Stimulated activated CD8-positive, alpha-beta memory T cell treated with anti-CD3 and anti-CD28 coated beads, Interleukin-15, amount 100 ng/mL, for 1 hour (primary cell): ENCODE measurements at places on chromosomes 7 and 10.

- no peak for DNase-seq
Observed at GRCh38 chr7:38834357-38834756, 74.6 kb downstream of the VPS41 start.

GRCh38 chr10:101778781-101779543 lies 3.0 kb upstream of the FGF8 start:
- no peak for DNase-seq

DNA sequence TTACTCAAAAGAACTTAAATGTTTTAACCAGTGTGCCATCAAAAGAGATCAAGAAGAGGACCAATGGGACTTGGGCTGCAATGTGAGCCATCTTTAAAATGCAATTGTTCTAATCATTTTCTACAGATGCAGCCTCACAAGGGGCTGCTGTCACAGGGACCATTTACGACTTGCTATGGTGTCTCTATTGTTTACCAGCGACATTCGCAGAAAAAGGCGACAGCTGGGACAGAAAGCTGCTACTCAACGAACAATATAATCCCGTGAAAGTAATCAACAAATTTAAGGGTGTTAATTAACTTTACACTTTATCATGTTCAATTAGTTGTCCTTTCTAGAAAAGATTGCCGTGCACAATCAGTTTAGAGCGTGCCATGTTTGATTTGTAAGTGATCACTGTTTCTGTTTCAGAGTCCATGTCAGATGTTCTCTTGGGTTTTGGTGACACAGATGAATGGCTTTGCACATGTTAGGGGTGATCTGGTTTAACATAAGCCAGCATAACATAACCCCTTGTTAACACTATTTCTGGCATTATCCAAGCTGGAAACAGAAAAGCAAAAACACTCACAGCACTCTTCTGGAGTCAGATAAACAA lies 110.8 kb downstream of the HIBADH start:
- no peak for DNase-seq

- DNase-seq = no peak
Observed at GRCh38 chr7:138565451-138566114, 105.5 kb downstream of the TRIM24 start.

DNA sequence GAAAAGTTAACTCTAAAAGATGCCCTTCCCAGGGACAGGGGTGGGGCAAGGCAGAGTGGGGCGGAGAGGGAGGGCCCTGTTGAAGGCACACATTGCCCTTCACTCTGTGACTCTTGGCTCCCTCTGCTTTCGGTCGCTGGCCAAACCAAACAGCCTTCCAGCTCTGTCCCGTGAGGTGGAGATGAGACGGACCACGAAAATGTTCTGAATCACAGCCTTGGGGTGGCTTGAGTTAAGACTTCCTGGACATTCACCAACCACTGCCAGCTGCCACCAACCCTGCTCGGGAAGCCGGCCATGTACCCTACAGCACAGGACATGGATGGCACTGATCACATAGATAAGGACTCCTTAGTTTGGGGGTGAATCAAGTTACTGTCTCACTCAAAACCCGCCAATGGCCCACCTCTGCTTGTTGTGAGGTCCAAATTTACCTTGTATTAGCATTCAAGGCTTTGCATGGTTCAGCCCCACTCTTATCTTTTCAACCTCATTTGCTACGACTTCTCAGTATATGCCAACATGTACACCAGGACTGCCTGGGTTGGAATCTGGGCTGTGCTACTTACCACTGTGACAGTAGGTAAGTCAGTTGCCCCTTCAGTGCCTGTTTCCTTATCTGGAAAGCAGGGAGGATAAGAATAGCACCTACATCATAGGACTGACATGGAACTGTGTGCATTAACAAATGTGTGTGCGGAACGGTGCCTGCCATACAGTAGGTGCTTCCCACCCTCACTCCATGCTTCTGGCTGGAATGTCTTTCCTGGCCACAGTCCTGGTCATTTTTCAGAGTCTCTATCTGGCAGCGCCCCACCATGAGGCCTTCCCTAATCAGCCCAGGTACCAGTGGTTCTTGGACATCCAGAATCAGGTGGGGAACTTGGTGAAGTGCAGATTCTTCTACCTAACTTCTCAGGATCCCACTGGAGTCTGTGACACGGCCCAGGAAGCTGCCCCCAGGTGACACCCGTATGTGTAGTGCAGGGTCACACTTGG lies 28.0 kb downstream of the ITPRIP start:
- DNase-seq = no peak

DNA sequence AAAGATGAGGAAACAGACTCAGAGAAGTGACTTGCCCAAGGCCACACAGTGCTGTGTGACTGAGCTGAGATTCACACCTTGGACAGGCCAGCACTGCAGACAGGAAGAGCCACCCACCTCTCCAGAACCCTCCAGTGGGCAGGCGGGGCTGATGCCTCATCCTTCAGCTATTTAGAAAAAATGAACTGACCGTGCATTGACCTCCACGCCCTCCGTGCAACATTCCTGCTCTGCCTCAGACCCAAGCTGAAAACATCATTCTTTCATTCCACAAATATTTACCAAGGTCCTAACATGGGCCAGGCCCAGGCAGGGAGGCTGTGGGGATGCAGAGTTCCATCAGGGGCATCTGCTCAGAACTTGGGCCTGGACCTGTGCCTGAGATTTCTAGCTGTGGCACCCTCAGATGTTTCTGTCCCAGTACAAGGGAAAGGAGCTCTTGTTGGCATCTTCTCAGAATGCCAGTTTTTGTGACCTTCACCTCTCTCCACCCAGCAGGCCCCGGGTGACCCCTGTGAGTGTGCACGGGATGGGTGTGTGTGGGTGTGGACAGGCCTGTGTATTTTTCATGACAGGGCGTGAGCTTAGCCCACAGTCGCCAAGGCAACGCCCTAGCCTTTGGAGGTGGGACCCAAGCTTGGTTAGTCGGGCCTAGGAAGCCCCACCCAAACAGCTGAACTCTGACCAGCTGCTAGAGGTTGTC lies 6.5 kb downstream of the VSIR start:
- no peak for DNase-seq

DNA sequence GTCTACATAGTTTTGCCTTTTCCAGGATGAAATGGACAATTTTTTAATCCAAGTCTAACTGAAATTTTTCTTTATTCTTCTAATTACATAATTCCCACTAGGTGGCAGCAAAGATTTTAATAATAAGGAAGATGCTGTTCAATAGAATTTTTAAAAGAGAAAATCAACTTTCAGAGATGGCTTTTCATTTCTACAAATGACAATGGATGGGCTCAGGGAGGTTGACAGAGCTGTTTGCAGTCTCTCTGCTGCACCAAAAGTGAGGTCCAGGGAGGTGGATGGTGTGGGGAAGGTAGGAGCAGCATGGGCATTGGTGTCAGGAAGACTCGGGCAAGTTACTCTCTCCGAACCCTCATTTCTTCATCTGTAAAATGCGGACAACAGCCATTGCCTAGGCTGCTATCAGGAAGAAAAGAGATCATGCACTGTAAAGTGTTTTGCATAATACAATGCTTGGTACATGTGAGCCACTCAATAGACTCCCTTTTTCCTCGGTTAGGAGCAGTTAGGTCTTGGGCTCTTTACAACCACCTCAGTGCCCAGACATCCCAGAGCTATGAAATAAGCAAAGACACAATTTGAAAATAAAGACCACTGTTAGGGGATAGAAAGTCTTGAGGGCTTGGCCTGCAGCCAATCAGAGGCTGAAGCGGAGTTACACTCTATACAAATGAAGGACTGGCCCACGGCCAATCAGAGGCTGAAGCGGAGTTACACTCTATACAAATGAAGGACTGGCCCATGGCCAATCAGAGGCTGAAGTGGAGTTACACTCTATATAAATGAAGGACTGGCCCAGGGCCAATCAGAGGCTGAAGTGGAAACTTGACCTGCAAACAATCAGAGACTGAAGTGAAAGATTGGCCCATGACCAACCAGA lies 107.1 kb downstream of the ABLIM1 start:
- no peak for DNase-seq

DNA sequence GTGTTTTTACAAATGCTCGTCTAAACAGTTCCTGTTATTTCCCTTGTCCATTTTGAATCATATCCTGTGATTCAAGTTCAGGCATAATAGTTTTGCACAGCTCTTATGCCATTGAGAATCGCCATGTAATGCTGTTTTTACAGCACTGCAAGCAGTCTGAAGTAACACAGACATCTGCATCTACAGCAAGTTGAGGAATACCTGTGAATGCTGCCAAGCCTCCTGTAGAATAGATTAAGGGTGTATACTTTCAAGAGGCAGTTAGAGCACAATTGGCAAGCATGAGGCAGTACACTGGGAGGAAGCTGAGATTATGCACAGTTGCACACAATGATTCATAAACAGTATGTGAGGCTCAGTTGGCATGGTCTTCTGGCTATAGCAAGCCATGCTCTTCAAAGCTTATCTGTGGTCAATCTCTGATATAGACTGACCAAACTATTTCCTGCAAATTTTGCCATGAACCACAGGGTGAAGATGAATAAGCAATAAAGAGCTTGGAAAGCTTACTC lies 121.9 kb upstream of the AKR1E2 start:
- no peak for DNase-seq

DNA sequence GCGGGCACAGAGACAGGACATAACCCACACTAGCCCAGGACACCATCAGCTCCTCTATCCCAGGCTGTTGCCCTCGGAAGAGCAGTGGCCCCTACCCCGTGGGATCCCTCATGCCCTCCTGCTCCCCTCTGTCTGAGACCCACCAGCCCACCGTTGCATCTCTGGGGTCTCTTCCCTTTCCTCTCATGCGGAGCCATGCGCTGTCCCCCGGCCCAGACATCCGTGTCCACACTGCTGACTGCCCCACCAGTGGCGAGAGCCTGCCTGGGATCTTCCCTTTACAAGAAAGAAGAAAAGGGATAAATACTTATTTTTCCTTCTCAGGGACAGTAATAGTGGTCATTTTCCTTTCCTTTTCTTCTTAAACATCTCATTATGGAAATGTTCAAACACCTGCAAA lies 115.4 kb downstream of the WDR37 start:
- no peak for DNase-seq

DNA sequence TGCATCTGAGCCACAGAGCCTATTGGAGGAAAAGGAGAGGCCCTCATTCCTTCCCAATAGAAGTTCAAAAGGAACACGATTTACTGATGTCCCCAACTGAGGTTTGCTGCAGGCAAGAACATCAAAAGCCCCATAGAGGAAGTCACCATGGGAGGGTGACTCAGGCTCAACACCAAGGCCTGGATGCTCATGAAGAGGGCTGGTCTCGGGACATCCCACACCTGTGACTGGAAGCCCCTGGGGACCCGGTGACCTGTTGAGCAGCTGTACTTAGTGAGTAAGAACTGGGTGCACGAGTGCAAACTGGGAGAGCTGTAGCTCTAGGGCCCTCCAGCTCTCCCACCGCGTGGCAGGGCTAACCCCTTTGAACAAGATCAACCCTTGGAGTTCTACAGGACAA lies 38.0 kb downstream of the CYTH3 start:
- no peak for DNase-seq

GRCh38 chr10:129662426-129662825 lies 195.4 kb downstream of the MGMT start:
- no peak for DNase-seq

GRCh38 chr10:101284101-101284743 lies 55.0 kb upstream of the LBX1 start:
- no peak for DNase-seq

DNA sequence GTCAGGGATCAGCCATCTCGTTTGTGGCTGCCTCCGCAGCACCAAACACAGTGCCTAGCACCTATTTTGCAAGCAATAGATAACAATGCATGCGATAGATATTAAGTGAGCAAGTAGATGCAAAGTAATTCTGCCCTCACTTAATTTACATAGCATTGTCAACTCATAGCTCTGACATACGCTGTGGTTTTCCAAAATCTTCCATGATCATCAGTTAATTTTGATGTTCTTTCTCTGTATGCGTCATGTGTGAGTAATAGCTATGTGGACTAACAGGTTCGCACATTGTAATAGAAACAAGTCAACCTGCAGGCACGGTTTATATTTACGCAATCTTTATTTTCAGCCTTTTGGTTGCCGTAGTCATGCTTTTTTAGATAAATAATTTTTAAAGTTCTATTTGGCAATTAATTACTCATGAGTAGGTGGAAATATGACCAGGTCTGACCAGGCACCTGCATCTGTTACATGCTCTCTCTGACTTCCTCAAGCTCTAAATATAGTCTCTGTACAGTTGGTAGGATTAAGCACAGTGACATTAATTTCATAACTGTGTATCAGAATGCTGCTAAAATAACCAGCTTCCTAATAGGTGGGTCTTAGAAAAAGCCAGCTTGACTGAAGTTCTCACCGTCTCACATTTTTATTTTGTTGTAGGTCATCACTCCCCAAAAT lies 13.3 kb downstream of the MAP3K8 start:
- DNase-seq = no peak

DNA sequence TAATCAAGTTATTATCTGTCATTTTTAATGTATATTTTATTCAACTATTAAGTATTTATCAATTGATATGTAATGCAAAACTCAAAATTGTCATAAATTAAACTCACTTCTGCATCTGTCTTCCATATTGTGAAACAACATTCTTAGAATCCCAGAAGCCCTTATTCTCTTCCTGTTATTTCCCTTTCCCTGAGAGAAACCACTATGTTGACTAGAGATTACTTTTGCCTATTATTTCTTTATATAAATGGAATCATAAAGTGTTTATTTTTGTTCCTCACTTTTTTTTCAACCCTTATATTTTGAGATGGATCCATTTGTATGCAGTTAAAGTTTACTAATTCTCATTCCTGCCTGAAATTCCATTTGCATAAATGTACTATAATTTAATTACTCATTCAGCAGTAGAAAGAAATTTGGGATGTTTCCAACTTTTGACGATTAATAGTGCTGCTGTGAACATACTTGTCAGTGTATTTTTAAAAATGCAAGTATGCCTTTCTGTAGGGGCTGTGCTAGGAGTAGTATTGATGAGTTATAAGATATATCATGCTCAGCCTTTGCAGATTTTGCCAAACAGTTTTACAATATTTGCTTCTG lies 211.2 kb downstream of the SEMA3D start:
- no peak for DNase-seq

DNA sequence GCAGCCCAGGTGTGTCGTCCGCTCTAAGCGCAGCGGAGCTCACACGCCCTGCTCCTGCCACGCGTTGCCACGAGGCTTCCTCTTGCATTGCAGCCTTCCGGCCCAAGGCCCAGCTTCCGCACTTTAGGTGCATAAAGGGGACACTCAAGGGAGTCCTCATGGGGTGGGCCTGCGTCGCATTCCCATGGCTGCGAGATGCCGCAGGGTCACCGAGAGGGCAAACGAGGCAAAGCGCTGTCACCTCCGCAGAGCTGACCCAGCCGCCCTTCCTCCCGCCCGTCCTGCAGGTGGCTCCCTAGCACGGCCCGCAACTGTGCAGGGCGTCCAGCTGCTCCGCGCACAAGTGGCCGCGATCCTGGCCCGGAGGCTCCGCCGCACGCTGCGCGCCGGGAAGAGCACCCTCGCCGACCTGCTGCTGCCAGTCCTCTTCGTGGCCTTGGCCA lies 283.5 kb downstream of the ABCA13 start:
- DNase-seq = no peak

GRCh38 chr10:131811630-131812403 lies 89.0 kb upstream of the PPP2R2D start:
- no peak for DNase-seq

- no peak for DNase-seq
Observed at GRCh38 chr10:23368816-23369640, 24.4 kb upstream of the C10orf67 start.
